ENCODE measurements at places on chromosomes 16 and 17. TPM values are rescaled to one million over a fixed set of nuclear protein-coding genes. Genes with fewer than 3 reads are reported as not detected.

Gene TP53TG3C
- not detected for total RNA-seq

Gene CYGB
- total RNA-seq = 3.7 TPM

Gene OTOP3
- not detected for total RNA-seq

Gene CTRB1
- not detected for total RNA-seq

Gene TNFRSF13B
- total RNA-seq = not detected

Gene ZFP3
- 0.17 TPM for total RNA-seq

Gene MLKL
- 10.4 TPM for total RNA-seq

Gene OR3A2
- not detected for total RNA-seq

Gene PFAS
- 34.7 TPM for total RNA-seq

Gene HYDIN
- total RNA-seq = not detected

Gene SLC13A2
- total RNA-seq = not detected

GRCh38 chr16:3020247-3020603 is at the start of gene TNFRSF12A:
TNFRSF12A (plus strand) TSS chr16:3020368; CDS start chr16:3020398, 30 bp downstream.
- DNase-seq = peak; percentile 74

- DNase-seq = no peak
These were observed 162.7 kb upstream of the CIBAR2 start for GRCh38 chr16:85274924-85275323.

- peak; percentile 50 for DNase-seq
These were observed 1.8 kb downstream of the KIAA0513 start for GRCh38 chr16:85029408-85029784.

DNA sequence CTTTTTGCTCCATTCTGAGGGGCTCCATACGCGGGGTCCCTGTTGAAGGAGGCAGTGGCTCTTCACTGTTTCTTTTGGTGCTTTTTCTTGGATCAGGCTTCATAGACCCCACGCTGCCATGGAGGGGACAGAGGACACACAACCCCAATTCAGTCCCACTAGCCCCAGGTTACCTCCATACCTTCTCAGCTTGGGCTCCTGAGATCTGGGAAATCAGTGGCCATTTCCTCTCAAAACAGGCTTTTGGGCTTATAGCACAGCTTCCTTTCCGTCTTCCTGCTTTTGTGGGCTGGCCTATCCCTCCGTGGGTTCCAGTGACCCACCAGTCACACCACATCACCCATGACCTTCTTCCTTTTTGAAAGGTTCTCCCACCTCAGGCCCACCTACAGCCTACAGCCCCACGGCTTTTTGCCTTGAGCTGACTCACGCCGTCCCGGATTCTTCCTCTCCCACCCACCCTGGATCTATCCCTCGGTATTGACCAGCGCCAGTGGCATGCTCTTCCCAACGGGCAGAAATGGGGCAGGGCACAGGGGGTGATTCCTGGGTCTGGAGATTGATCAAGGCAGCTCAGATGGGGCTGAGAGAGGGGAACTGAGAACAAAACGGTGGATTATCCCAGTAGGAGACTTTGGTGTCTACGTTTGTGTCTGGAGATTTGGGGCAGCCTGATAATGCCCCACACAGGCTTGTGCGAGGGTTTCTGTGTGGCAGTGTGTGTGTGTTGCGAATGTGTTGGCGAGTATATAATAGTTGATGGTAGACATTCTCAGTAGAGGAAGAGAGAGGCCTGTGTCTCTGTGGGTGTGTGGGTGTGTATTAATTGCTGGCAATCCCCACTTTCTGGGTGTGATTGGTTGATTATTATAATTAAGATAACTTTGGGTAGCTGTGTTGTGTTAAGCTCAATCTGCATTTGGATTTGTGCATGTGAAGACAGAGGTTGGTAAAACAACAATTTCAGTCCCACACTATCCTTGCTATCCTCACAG is 3.8 kb downstream of the TBX21 start:
- no peak for DNase-seq

DNA sequence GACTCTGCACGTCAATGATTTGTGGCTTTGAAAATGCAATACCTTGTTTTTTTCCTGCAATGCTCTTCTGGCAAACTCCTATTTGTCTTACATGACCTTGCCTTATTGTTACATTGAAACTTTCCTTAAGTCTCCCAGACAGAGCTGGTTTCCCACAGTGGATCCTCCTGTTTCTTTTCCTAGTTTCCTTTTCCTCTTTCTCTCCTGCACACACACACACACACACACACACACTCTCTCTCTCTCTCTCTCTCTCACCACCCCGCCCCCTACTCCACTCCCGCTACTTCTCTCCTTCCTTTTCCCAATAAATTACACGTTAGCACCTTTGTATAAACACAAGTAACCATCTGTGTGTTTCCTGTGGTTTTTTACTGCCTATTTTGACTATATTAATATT is 2.3 kb downstream of the ORC6 start:
- no peak for DNase-seq

GRCh38 chr16:8742068-8742467 is 55.4 kb downstream of the TMEM186 start:
- no peak for DNase-seq

DNA sequence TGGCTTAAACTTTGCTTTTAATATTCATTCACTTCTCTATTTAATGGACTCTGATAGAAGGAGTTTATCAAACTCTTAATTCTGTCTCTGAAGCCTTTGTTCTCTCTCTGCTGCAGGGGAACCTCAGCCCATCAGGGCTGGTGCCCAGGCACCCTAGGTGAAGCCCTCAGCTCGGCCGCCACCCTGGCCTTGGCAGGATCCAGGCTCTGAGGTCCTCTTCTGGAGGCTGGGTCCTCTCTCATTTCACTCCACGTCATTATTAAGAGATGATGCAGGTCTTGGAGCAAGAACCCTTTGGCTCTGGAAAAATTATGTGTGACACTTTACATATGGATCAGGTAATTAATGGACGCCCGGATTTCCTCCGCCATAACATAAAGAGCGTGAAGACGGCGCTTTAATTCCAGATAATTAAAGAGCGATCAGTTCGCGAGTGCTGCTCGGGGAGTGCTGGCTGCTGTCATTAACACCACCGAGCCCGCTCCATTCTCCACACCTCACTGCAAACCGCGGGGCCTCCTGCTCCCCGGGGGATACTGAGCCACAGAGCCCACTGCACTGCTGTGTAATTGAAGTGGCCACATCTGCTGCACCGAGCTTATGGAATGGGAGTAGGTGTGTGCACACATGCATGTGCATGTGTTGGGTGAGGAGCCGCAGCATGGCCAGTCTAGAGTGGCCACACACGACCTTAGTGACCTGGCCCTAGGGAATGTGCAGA is 259.4 kb upstream of the TNRC6C start:
- DNase-seq = no peak

GRCh38 chr17:62672957-62673356 is 45.5 kb downstream of the MRC2 start:
- DNase-seq = no peak

DNA sequence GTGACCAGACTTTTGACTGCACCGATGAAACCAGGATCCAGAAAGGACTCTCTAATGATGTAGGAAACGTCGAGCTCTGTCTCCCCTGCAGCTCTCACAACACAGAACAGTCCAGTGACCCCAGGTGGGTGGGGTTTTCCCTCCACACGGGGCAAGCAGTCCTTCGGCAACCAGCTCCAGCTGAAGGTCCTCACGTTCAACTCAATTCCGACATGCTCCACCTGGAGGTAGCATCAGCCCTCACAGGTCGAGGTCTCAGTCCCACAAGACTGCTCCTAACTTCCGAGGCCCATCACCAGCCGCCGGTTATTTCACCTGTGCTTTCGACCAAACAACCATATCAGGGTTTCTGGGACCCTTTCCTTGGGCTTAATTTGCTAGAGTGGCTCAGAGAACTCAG is 28.2 kb downstream of the ITGAE start:
- no peak for DNase-seq

DNA sequence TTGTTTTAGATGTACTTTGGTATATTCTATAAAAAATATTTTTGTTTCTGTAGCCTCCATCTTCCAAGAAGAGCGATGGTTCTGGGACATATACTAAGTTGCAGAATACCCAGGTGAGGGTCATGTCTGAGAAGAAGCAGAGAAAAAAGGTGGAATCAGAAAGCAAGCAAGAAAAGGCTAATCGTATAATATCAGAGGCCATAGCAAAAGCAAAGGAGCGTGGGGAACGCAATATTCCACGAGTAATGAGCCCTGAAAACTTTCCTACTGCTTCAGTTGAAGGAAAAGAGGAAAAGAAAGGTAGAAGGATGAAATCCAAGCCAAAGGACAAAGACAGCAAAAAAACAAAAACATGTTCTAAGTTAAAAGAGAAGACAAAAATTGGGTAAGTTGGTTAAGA is 154.6 kb downstream of the CHD9 start:
- no peak for DNase-seq

DNA sequence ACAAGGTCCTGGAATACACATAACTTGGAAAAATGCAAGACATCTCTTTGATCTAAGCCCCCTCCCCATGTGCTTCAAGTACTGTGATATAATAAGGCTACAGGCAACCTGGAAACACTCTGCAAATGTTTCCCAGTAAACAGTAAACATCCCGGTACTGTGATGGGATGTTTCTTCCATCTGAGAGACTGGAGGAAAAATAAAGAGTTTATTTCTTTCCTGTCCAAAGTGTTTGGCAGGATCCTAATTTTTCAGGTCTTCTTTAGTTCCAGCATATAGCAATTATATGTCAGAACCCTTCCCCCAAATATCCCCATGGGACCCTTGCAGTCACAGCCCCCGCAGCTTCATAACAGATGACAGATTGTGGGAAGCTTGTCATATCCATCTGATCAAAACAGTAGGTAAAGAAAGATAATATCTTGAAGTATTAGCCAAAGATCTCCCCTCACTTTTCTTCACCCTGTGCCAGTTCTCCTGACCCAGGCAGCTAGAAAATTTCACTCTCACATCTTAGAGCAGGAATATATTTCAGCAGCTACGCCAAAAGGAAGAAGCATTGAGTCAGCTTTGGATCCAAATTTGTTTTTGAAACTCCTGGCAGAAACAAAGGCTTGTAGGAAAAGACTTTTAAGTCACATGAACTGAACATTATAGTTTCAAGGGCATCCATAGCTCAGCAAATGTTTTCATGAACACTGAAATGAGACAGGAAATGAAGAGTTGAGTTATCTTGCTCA is 141.3 kb downstream of the HS3ST3A1 start:
- no peak for DNase-seq

GRCh38 chr17:5514976-5515375 is 28.6 kb downstream of the MIS12 start:
- no peak for DNase-seq

DNA sequence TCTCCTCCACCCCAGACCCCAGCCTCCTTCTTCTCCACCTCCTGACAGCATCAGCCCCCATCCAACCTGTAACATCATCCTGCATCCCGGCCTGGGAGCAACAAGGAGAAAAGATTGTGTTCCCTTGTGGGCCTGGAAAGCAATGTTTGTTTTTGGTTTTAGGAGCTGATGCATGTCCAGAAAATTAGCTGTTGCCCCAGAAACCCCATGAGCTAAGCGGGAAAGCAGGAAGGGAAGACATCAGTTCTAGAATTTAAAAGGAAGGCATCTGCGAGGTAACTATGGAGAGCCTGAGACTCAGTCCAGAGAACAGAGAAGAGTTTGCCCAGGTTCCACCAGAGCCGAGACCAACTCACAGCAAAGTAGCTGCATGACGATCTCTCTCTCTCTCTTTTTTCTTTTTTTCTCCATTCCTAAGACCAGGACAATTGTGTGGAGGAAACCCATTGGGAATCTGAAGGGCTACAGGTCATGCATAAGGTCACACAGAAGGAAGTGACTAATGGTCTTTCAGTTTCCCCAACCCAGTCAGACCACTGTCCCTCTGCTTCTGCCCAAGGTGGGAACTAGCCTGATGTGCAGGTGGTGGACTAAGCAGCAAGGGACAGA is 124.4 kb downstream of the SLC39A11 start:
- DNase-seq = peak; percentile 45

GRCh38 chr16:56345406-56346050 is 79.8 kb downstream of the AMFR start:
- DNase-seq = no peak

DNA sequence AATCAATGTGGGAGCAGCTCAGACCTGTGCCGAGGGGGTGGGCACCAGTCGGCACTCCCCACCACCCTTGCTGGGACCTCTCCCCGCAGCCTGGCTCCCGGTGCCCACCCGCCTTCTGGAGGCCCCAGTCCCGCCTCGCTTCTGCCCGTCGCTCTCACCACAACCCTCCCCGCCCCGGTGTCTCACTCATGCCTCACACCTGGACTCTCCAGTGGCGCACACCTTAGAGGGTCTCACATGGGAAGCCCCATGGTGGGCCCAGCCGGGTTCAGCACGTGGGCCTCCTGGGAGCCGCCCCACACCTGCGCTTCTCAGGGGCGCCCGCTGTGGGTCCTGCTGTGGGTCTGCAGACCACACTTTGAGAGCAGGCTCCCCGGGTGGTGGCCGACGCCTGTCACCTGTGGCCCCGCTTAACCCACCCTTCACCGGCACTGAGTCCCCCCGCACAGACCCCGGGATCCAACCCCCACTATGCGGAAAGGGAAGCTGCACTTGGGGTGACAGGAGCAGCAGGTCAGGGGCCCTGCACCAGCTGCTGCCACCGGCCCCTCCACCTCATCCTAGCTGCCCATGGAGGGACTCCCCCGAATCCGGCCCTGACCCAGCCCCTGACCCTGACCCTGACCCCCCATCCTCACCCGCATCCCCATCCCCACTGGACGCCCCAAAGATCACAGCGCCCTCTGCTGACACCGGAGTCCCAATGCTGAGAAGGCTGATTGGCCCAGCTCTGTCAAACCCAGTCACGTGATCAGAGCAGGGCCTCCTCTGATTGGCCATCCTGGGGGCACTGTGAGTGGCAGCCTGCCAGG is 27.4 kb upstream of the SLC38A10 start:
- DNase-seq = peak; percentile 30

- DNase-seq = no peak
These were observed 13.0 kb downstream of the KATNB1 start for GRCh38 chr16:57748596-57748995.

DNA sequence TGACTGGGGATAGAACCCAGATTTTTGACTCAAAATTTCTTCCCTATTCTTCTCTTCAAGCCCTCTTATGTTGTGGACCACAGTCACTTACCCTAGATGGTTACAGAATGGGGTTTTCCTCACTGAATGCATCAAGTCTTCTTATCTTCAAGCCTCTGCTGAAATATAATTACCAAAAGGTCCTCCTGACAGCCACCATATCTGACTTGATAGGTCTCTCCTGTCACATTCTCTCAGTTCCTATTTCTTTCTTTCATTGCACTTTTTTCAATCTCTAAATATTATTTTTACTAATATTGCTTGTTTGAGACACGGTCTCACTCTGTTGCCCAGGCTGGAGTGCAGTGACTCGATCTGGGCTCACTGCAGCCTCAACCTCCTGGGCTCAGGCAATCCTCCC is 1.1 kb upstream of the COPZ2 start:
- DNase-seq = no peak

- no peak for DNase-seq
These were observed 29.8 kb downstream of the PLD6 start for GRCh38 chr17:17176341-17176740.

GRCh38 chr17:70423562-70423961 is 254.2 kb downstream of the KCNJ2 start:
- DNase-seq = no peak
